MCF 10A (cell line): ENCODE measurements at places on chromosomes 3 and 15.

- no peak for DNase-seq
Measured at GRCh38 chr3:64856106-64856505, 168.3 kb upstream of the ADAMTS9 start.

DNA sequence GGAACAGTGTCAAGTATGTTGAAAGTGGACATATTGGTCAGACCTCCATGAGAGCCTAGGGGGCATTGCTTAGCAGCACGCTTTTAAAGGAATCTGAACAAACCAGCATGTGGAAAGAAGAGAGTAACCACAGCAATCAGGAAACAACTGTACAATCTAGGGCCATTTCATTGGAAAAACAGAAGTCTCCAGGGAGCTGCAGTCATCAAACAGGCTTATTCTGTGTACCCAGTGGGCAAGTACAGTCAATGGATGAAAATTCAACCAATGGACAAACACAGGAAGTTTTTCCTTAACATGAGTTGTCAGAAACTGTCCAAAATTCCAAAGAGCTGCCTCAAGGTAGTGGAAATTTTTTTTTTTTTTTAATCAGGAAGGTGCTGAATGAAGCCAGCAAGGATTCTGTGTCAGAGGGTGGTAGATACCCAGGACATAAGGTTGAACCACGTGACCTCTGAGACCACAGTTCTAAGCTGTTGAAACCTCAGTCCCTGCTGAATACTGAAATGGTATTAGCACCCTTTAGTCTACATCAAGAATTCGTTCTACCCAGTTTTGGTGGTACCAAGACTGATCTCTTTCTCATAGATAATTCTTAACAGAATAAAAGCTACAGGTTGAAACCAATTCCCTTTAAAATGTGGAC is 4.4 kb upstream of the DLG1 start:
- no peak for DNase-seq

DNA sequence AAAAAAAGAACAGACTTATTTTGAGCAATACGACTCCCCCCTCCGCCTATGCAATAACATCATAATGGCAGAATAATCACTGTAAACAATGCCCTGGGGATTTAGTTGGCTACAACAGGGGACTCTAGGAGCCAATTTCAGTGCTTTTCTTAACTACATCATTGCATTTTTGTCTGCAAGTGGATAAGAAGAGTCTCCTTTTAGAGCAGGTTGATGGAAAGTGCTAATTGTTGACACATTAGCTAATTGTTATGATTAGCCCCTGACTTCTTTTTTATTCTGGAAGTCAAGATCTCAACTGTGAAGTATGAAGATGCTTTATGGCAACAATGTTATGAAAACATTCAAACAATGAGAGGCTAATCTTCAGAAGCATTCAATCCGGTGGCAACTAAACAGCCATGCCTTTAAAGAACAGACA is 121.2 kb downstream of the MECOM start:
- DNase-seq = no peak

DNA sequence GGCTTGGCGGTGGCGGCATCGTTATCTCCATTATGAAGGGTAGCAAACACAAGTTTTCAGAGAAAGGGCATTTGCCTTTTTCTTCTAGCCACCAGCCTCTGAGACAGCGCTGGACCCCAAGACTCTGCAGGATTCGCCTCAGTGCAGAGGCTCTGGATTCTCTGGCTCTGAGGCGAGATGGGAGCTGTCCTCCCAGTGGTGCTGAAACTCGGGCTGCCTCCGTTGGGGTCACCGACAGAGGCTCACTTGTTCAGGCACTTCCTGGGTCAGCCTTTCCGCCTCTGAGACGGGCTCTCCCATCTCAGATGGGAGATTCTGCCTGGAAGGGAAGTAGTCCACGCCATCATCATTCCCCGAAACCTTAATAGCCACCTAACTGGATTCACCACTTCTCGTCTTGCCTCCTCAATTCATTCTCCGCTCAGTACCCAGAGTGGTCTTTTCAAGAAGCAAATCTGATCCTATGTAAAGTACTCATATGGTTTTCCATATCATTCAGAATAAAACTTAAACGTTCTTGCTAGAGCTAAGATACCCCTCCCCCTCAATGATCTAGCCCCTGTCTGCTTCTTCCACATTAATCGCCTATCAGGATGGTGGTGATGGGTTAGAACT is 76.9 kb downstream of the RHCG start:
- DNase-seq = peak; percentile 41

DNA sequence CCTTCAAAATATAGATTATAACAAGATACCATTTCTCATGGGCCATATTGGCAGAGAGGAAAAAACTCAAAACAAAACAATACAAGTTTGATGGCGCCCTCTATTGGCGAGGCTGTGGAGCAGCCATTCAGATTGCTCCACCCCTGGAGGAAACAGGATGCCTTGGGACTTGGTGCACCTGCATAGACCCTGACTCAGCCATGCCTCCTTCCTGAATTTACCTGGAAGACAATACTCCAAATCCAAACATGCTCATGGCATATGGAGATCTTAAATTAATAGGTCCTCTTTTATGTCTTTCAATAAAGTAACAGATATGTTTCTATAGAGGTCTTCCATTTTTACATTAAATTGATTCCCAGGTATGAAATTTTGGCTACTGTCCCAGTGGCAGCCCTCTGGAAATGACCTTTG is 90.0 kb downstream of the APBA2 start:
- peak; percentile 54 for DNase-seq

GRCh38 chr15:74402337-74402841 is 31.4 kb downstream of the SEMA7A start:
- no peak for DNase-seq

DNA sequence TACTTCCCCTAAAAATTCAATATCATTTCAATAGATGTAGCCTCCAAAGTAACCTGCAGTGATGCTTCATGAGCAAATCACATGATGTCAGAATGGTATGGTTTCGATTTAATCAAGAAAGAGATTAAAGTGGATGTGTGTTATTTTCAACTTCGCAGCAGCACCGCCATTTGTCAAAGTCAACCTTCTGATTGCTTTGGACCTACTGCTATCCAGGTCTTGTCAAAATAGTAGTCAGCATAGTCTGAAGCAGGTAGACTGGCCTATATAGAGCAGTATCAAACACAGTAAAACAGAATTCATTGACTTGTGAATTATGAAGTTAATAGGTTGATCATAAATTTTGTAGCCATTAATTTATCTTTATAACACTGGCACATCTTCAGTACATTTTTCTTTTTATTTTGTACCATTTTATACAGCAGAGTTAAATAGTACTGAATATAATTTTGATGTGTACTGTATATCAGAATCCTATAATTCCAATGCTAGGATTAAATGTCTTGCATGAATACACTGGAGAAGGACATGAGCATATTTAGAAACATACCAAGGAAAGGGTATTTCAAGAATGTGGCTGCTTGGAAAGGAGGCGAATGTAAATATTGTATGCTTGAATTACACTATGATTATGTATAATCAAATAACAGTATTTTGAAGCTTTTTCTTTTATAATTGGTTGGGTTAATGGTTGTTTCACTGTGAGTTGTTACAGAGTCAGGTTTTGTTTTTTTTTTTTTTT is 79.6 kb downstream of the CDIN1 start:
- no peak for DNase-seq

DNA sequence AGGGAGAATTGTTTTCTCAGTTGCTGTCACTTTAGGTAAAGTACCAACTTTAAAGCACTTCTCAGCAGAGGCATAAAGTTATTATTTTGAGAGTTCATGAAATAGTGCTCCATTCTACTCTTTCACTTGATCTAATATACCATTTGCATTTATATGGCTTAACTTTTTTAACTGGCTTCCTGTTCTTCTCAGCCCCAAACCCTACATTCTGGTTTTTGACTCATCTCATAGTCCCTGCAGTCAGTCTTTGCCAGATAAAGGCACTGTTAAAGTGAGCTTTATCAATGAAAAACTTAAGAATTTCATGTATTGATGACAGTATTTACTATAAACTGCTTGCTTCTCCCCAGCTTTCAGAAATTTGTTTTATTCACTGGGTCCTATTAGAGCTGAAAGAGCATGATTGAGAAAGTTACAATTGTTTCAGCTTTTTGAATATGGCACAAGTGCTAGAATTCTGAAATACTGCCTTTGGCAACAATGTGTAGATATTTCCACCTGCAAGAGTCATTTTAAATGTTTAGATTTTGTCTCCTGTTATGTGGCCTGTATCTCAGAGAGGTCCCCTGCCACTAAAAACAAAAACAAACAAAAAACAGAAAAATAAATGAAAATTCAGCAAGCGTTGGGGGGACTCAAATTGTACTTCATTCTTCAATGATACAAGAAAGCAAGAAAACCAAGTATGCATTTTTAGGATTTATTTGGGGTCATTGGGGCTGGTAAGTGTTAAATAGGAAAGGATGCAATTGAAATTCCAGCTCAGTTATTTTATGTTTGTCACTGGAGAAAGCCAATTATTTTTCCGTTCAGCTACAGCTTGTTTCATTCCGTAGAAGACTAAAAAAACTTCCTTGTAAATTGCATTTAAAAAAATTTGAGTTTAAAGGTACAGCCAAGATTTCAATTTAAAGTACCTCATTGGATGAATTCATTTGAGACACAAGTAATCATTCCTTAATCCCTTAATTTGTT is 28.6 kb downstream of the TGFBR2 start:
- DNase-seq = no peak

GRCh38 chr3:194278186-194278845 is 72.8 kb downstream of the CPN2 start:
- DNase-seq = no peak

- no peak for DNase-seq
Measured at GRCh38 chr3:146715170-146715569, 110.0 kb upstream of the PLSCR5 start.

DNA sequence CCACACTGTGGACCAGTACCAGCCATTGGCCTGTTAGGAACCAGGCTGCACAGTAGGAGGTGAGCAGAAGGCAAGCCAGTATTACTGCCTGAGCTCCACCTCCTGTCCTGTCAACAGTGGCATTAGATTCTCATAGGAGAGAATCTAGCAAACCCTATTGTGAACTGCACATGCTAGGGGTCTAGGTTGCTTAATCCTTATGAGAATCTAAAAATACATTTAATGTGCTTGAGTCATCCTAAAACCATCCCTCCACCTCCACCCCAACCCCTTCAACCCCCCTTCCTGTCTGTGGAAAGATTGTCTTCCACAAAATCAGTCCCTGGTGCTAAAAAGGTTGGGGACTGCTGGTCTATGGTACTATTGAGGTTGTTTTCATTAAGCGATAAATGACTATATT is 49.3 kb upstream of the KCNAB1 start:
- no peak for DNase-seq

DNA sequence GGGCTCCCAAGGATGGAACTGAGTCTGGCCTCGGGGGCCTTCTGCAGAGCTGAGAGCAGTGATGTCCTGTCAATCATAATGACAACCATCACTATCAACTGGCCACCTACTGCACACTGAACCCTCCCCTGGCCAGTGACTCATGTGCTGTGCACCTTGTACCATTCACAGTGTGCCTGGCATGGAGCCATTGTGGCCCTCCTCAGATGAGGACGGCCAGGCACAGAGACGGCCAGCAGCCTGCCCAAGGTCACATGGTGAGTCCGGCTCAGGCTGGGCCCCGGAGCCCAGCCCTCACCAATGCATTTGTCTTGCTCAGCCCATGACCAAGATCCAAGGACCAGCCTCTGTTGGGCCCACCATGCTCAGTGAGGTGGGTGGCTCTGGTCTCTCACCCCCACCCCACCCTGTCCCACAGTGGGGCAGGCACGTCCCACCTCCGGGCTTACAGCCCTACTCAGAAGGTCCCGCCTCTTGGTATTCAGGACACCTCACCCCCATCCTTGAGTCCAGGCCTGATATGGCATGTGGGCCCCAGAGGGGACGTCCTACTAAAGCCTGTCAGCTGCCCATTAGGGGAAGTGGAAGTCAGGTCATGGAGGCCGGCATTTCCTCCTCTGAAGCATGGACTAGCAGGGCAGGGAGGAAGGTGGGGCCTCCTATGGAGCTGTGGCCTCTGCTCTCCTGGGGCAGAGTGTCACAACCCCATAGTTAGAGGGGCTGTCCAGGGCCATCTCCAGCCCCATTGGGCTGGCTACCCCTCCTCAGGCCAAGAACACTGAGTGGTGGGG is 35.9 kb upstream of the TMEM115 start:
- DNase-seq = no peak

DNA sequence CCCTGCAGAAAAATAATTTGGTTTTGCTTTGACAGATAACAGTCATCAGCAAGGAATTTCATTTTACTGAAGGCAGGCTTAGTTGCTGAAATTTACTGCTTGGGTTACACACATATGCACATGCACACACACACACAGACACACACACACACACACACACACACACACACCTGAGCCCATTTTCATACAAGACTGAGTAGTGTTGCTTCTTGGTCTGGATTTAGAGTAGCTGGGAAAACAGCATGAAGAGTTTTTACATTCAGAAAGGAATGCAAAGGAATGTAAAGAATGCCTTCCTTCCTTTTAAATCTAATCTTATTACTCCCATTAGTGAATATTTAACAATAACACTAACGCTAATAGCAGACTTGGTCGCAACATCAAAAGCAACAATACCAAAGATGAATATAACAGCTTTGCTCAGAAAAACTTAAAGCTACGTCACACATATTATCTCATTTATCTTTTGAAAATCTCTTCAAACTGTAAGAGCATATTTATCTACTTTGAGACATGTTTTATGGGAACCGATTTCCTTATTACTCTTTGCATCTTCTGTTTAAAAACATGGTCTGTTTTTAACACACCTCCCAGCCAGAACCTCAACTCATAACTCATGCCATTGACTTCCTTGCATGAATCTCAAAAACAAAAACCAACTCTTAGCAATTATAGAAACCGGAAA is 32.5 kb downstream of the RFTN1 start:
- DNase-seq = no peak

DNA sequence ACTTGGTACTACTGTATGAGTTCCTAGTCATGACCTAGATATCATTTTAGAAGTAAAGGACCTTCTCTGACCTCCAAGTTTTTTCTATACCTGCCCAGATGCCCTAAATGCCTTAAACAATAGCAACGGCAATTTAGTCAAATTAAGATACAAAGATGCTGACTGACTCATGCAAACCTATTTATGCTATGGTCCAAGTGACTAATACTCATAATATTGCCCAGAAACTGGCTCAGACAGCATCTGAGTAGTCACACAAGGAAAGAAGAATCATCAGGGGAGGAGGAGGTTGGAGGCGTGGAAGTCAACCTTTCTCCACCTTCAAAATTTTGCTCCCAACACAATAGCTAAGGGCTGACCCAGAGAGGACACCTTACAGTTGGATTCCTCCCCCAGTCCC is 6.8 kb downstream of the FYCO1 start:
- peak; percentile 79 for DNase-seq

DNA sequence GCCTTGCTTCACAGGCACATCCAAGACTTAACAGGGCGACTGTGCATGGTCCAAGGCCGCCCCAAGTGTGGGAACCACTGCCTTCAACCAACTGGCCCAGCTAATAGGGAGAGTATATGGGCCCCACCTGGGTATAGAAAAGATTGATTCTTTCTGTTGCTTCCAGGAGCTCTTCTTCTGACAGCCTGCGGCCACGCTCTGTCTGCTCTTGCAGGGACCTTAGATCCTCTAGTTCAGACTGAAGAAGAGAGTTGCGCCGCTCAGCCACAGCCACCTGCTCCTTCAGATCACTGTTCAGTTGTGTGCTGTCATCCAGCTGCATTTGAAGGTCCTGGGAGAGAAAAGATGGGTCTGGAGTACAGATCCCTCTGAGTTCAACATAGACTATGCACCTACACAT is 102.2 kb downstream of the HHLA2 start:
- no peak for DNase-seq
